GM12878 (cell line): ENCODE measurements at places on chromosomes 5 and 9. TPM values are rescaled to one million over a fixed set of nuclear protein-coding genes. Genes with fewer than 3 reads are reported as not detected.

Gene LCN10
- total RNA-seq: 0.21 and 0.51 TPM in 2 replicates

Gene LPAR1
- total RNA-seq: 9.6 and 10.8 TPM in 2 replicates

Gene TAL2
- total RNA-seq: 0.46 TPM in 1 of 2 replicates, not detected in the other

DNA sequence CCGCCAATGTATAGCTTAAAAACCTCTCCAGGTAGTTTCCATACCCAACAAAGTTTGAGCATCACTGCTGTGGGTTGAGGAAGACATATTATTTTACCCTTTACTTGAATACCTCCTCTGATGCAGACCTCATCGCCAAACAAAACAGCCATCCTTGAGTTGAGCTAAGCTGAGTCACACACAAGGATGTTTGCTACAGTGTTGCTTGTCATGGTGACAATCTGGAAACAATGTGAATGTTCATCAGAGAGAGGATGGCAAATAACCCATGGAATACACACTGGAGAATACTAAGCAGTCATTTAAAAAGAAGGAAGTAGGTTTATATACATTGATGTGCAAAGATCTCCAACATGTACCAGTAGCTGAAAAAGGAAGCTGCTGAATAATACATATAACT is 41.1 kb upstream of the TCF7 start:
- H3K36me3 ChIP-seq: no peaks in the 10 kb centered on the region
- H3K4me1 ChIP-seq: peaks cover 28% of the 10 kb centered on the region
- H3K27ac ChIP-seq: no peak overlapping the region
- no peak overlapping the region for H3K4me3 ChIP-seq
- DNase-seq: no peak

DNA sequence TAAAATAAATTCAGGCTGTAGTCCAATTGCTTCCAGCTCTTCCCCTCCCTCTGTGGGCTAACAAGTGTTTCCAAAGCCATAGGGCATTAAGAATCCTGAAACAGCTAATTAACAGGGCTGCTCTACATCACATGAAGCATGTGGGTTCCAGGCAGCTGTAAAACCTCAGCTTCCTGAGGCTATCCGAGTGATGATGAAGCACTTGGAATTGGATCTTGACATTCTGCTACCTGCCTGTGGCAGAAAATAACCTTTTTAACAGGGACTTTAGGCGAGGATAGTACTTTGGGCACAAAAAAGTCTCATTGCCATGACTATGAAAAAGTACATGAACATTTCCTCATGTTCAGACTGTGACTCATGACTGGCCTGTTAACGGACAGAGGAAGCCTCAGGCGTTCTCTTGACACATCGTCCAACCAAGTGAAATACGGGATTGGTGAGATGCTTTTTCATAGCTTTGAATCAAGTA is 107.2 kb downstream of the PDE4D start:
- H3K4me3 ChIP-seq: no peak overlapping the region
- no peaks in the 10 kb centered on the region for H3K4me1 ChIP-seq
- H3K27me3 ChIP-seq: no peaks in the 10 kb centered on the region
- H3K27ac ChIP-seq: no peak overlapping the region
